ENCODE measurements at places on chromosomes 11 and 22.

- no peak for DNase-seq
These were observed 99.1 kb downstream of the GAB2 start for GRCh38 chr11:78318321-78319114.

GRCh38 chr11:45818961-45819605 lies 14.1 kb downstream of the SLC35C1 start:
- no peak for DNase-seq

- DNase-seq = no peak
These were observed 40.3 kb downstream of the RIBC2 start for GRCh38 chr22:45453764-45454163.

DNA sequence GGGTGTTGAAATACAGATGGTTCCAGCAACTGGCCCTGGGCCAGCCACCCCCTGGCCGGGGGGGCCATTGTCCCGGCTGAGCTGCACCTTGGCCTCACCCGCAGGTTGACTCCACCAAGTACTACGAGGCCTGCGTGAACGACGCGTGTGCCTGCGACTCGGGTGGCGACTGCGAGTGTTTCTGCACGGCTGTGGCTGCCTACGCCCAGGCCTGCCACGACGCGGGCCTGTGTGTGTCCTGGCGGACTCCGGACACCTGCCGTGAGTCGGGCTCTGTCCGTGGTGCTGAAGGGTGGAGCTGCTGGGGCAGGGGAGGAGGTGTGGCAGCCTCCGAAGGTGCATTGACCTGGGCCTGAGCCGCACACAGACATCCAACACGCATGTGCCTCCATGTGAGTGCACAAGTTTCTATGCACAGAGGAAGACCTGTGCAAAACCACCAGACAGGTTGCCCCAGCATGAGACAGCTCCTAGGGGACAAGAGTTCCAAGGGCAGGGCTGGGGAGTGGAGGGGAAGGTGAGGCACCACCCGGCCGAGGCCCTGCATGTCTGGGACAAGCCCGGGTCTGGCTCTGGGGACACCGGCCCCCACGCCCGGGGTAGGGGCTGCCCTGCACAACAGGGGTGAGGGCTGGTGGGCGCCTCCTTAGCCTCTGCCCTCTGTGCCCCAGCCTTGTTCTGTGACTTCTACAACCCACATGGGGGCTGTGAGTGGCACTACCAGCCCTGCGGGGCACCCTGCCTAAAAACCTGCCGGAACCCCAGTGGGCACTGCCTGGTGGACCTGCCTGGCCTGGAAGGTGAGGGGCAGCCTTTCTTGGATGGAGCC lies 16.1 kb downstream of the MUC5B start:
- DNase-seq = no peak

GRCh38 chr11:77046060-77046501 lies 11.9 kb downstream of the B3GNT6 start:
- DNase-seq = peak; percentile 54

DNA sequence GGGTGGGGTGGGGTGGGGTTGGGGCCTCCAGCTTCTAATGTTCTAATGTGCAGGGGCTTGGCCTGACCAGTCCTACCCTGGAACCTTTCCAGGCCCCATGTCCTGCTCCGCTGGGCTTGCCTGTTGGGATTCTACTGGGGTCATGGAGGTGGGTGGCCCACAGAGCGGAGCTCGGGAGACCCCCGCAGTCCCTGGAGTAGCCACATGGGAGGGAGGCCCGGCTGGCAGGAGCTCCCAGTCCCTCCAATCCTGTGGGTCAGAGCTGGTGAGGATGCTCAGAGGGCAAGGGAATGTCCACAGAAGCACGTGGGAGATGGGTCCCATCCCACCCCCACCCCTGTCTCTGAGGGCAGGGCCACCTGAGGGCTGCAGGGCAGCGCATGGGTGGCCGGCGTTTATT lies 2.9 kb downstream of the SEPTIN5 start:
- no peak for DNase-seq

DNA sequence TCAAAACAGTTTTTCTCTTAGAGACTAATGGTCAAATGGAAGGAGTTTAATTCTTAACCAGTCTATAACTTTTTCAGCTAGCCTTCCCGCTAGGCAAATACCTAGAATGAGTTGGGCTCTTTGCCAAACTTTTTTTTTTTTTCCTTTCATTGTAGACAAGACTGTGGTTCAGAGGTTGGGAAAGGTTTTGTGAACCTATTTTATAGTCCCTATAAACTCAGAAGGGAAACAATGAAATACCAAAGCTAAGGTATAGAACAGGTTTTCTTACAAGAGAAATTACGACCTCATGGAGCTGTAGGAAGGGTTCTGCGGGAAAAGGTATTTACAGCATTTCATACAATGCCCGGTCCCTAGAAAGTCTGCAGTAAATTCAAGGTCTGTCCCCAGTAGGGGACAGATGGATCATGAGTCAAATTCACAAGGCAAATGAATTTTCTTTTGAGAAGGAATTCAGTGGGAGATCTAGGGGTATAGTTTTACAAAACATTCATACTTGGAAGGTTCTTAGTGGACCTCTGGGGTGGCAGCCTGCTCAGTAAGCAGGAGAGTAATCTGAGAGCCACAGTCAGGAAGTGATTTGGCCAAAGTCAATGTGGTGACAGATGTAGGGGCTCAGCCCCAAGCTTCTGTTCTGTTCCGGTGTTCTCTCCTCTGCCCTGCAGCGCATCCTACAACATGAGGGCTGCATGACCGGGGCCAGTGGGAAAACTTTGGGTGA lies 146.8 kb downstream of the DBX1 start:
- no peak for DNase-seq

- DNase-seq = peak; percentile 39
These were observed 378.0 kb downstream of the NTM start for GRCh38 chr11:131748151-131749050.

DNA sequence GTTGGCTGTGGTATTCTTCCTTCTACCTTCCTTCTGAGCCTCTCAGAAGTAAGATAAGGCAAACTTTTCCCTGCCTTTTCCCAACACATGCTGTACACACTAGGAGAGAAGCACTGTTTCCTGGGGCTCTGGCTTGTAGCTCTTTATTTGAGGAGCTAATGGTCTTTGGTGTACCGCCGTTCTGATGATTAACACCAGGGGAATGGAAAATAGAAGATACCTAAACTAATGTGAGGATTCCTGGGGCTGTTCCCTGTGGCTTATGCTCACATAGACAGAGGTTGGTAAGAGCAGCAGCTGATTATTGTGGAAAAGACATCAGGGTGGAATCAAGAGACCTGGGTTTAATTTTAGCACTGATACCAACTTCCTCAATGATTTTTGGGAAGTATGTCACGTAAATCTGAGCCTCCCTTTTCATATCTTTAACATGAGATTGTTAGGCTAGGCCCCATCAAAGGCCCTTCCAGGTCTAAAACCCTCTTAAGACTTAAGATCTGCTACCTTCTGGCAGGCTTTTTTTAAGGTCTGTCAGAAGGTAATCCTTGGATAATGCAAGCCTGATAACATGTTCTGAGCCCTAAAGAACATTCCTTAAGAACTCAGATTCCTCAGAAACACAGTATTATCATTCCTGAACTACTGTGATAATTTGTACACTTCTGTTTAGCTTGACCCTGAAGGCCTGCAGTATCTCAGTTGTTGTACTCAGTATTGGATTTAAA lies 24.8 kb upstream of the RCE1 start:
- DNase-seq = no peak

DNA sequence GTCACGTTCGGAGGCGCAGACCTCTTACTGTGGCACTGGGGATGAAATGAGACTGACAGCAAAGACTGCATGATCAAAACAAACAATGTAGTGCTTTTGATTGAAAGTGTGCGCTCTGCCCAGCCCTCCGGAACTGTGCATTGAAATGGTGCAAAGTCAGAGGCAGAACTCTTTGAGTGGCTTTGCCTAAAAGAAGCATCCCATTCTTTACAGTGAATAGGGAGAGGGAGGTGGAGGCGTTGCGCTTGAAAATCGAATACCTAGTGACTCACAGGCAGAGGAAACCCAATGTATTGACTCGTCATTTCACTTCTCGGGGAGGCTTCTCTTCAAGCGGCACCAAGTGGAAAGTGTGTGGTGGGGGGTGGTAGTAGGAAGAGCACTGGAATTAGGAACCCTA lies 10.9 kb downstream of the RCN1 start:
- DNase-seq = no peak

- DNase-seq = peak; percentile 72
These were observed 77.5 kb upstream of the CTSC start for GRCh38 chr11:88414981-88415413.

GRCh38 chr22:21697880-21698279 lies 32.1 kb downstream of the PPIL2 start:
- DNase-seq = no peak

All from activated CD4-positive, alpha-beta T cell treated with anti-CD3 and anti-CD28 coated beads, Interleukin-2, amount 50 U/mL, for 16 hours (primary cell).